ENCODE measurements at places on chromosomes 1 and 21. TPM values are rescaled to one million over a fixed set of nuclear protein-coding genes. Genes with fewer than 3 reads are reported as not detected.

- no peak overlapping the region for H3K4me3 ChIP-seq
- no peak for DNase-seq
- H3K27me3 ChIP-seq: peaks cover 2% of the 10 kb centered on the region
- no peaks in the 10 kb centered on the region for H3K4me1 ChIP-seq
- no peaks in the 10 kb centered on the region for H3K36me3 ChIP-seq
- H3K27ac ChIP-seq: no peak overlapping the region
Observed at GRCh38 chr1:153438599-153438998, 21.9 kb downstream of the S100A7 start.

GRCh38 chr1:220970311-220970710 is 91.1 kb downstream of the HLX start:
- H3K27ac ChIP-seq: no peak overlapping the region
- H3K27me3 ChIP-seq: no peaks in the 10 kb centered on the region
- no peak for DNase-seq
- no peak overlapping the region for H3K4me3 ChIP-seq

GRCh38 chr1:43435146-43436145 is 18.3 kb downstream of the HYI start:
- H3K36me3 ChIP-seq: no peaks in the 10 kb centered on the region
- H3K27me3 ChIP-seq: no peaks in the 10 kb centered on the region
- no peak for DNase-seq
- H3K27ac ChIP-seq: no peak overlapping the region

DNA sequence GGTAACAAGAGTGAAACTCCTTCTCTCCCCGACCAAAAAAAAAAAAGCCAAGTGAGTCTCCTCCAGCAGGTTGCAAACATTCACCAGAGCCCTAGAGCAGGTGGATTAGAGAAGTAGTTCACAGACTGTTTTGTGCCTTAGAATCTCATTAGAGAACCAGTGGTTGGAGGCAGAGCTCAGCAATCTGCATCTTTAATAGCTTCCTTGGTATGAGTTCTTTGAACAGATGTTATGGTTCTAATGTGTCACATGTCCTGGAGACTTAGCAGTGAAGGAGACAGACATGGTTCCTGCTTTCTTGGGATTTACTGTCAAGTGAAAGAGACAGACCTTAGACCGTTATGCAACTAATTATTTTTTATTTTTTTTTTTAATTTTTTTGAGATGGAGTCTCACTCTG is 26.8 kb downstream of the SESN2 start:
- H3K27me3 ChIP-seq: no peaks in the 10 kb centered on the region
- H3K4me1 ChIP-seq: peaks cover 16% of the 10 kb centered on the region
- H3K27ac ChIP-seq: no peak overlapping the region

DNA sequence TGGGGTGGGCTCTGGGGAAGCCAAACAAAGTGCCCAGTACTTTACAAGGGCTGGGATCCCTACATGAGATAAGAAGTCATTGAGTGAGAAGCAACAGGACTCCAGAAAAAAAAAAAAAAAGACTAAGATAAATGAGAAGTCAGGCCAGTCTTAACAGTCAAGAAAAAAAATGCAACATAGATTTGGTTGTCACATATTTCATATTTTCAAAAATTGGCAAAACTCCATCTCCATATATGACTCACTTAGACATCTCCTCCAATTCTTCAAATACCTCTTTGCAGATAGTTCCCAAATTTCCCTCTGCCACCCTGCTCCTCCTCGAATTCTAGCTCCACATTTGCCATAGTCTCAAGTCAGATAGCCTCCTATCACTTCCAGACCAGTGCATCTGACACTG is 20.9 kb upstream of the SIPA1L2 start:
- no peak for DNase-seq
- H3K4me3 ChIP-seq: no peak overlapping the region
- H3K36me3 ChIP-seq: no peaks in the 10 kb centered on the region
- no peaks in the 10 kb centered on the region for H3K27me3 ChIP-seq

DNA sequence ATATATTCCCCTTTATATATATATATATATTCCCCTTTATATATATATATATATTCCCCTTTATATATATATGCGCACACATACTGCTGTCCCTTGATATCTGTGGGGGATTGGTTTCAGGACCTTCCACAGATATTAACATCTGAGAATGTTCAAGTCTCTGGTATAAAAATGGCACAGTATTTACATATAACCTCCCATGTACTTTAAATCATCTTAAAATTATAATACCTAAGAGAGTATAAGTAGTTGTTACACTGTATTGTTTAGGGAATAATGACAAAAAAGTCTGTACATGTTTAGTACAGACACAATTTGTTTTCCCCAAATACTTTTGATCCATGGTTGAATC is 45.8 kb downstream of the NR5A2 start:
- H3K27me3 ChIP-seq: no peaks in the 10 kb centered on the region
- H3K27ac ChIP-seq: no peak overlapping the region
- no peaks in the 10 kb centered on the region for H3K36me3 ChIP-seq
- H3K4me3 ChIP-seq: no peak overlapping the region

DNA sequence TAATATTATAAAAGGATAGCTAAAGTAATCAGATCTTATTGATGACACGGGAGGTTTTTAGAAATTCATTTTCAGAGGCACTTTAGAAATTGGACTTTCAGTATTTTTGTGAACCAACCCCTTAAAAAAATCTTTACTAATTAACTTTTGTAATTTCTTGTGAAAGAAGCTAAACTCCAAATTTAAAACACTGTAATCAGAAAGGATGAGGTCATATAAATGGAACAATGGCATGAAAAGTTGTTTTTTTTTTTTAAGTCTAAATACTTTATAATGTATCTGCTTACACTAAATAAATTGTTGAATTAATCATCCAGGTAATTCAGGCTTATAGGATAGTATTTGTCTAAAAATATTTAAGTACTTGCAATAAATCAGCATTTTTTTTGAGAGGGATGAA is 9.0 kb downstream of the ZBTB18 start:
- H3K27me3 ChIP-seq: no peaks in the 10 kb centered on the region
- no peak overlapping the region for H3K4me3 ChIP-seq

- H3K4me3 ChIP-seq: peak overlapping the region; percentile 94
- H3K27me3 ChIP-seq: no peaks in the 10 kb centered on the region
- H3K36me3 ChIP-seq: no peaks in the 10 kb centered on the region
- peak; percentile 35 for DNase-seq
Observed at GRCh38 chr1:108199201-108199691, 897 bp downstream of the SLC25A24 start.

DNA sequence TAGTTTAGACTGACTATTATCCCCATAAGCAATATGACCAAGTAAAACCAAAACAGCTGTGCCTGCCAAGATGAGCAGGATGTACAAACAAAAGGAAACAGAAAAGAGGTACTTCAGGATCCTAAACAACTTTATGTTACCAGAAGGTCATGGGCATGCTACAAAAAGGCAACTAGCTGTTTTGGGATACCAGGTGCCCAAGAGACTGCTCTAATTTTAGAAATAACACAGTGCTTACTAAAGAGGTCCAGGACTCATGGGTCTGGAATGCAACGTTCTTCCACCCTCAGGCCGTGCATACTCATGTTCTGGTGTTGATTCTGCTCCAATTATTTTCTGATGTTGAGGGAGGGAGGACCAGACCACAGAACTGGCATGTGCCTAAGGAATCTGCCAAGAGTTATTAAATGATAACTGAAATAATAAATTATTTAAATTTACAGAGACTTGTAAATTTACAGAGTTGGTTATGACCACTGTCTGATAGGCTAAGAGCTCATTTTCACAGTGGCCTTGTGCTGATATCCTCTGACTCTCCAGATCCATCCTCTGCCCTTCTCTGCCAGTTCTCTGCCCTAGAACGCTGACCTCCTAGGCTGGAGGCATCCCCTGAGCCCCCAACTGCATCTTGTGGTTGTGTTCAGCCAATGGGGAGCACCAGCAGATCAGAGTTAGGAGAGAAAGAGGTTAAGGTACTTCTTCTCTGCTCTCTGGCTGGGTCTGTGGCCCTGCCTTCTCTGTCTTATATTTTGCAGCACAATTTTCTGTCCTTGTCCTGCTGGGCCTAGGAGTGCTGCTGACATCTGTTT is 37.7 kb upstream of the BCL10 start:
- no peak for DNase-seq
- H3K27ac ChIP-seq: no peak overlapping the region
- no peaks in the 10 kb centered on the region for H3K36me3 ChIP-seq
- no peaks in the 10 kb centered on the region for H3K27me3 ChIP-seq

DNA sequence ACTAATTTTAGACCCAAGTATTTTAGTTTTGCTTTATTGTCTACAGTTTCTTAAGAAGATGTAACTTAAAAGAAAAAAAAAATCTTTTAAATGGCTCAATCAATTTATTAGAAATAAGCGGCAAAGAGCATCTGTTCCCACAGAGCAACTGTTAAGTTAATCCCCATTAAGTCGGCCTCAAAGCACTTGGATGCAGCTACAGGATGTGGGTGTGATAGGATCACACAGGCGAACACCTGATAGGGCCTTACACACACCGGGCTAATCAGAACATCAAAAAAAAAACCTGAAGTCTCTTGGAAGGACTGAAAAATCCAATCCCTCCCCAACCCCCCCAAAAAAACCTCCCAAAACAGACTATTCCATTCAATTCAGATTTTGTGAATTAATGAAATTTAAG is 23.0 kb downstream of the APP start:
- no peaks in the 10 kb centered on the region for H3K27me3 ChIP-seq
- H3K27ac ChIP-seq: peak overlapping the region; percentile 36
- H3K4me3 ChIP-seq: no peak overlapping the region
- no peak for DNase-seq

GRCh38 chr1:41341365-41341683 is 19.9 kb upstream of the FOXO6 start:
- H3K27me3 ChIP-seq: no peaks in the 10 kb centered on the region
- H3K4me3 ChIP-seq: no peak overlapping the region
- H3K27ac ChIP-seq: no peak overlapping the region
- no peak for DNase-seq
- H3K36me3 ChIP-seq: no peaks in the 10 kb centered on the region

- no peaks in the 10 kb centered on the region for H3K27me3 ChIP-seq
- no peak for DNase-seq
- no peak overlapping the region for H3K27ac ChIP-seq
Observed at GRCh38 chr1:66916320-66916719, 8.3 kb downstream of the DNAI4 start.

GRCh38 chr1:109261578-109261977 is 12.2 kb downstream of the CELSR2 start:
- H3K4me3 ChIP-seq: no peak overlapping the region
- H3K27me3 ChIP-seq: no peaks in the 10 kb centered on the region
- H3K36me3 ChIP-seq: no peaks in the 10 kb centered on the region

GRCh38 chr1:178599745-178600144 is 86.8 kb downstream of the TEX35 start:
- H3K27me3 ChIP-seq: no peaks in the 10 kb centered on the region
- no peaks in the 10 kb centered on the region for H3K4me1 ChIP-seq
- DNase-seq: no peak
- H3K4me3 ChIP-seq: no peak overlapping the region
- H3K36me3 ChIP-seq: no peaks in the 10 kb centered on the region
- H3K27ac ChIP-seq: no peak overlapping the region

GRCh38 chr21:31262728-31263127 is 81.3 kb downstream of the TIAM1 start:
- H3K27ac ChIP-seq: no peak overlapping the region
- no peaks in the 10 kb centered on the region for H3K4me1 ChIP-seq
- H3K36me3 ChIP-seq: no peaks in the 10 kb centered on the region
- no peaks in the 10 kb centered on the region for H3K27me3 ChIP-seq

GRCh38 chr21:36321325-36322082 is 1.5 kb downstream of the MORC3 start:
- DNase-seq: no peak
- peak overlapping the region; percentile 75 for H3K27ac ChIP-seq
- no peaks in the 10 kb centered on the region for H3K27me3 ChIP-seq
- H3K4me1 ChIP-seq: peaks cover 8% of the 10 kb centered on the region

DNA sequence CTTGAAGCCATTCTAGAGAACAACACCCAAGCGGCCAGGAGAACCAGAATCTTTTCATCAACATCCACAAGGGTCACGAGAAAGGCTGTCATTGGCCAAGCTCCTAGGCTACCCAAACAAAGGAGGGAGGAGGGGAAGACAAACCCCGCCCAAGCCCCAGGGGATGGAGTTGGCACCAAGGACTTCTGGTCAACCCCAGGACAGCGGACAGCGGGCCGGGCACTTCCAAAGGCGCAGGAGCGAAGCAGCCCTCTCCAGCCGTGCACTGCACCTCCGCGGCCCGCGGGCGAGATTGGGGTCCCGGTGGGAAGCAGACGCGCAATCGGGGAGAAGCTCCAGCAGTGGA is at the start of gene CLIC6:
Gene CLIC6 (plus strand): TSS at position 192 of the 346 bp plus-strand sequence. CDS start 395 bp downstream, outside the sequence.
- H3K4me3 ChIP-seq: no peak within 1 kb of the TSS
- DNase-seq: no peak
- H3K4me1 ChIP-seq: peaks cover 48% of the 10 kb centered on the region

DNA sequence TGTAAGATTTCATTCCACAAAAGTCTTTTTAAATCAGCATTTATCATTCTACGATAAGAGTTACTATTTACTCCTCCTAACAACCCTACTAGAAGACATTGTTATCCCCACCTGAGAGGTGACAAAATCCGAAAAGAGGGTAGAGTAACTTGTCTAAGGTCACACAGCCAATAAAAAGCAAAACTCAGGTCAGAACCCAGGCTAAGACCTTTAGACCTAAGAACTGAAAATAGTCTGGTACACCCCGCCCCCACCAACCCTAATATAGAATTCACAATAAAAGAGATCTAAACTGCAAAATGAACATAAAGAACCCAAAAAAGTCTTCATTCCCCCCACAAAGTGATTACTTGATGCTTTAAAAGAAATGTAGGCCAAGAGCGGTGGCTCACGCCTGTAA is 18.6 kb downstream of the COA7 start:
- H3K4me3 ChIP-seq: no peak overlapping the region
- H3K27ac ChIP-seq: no peak overlapping the region
- H3K27me3 ChIP-seq: no peaks in the 10 kb centered on the region

DNA sequence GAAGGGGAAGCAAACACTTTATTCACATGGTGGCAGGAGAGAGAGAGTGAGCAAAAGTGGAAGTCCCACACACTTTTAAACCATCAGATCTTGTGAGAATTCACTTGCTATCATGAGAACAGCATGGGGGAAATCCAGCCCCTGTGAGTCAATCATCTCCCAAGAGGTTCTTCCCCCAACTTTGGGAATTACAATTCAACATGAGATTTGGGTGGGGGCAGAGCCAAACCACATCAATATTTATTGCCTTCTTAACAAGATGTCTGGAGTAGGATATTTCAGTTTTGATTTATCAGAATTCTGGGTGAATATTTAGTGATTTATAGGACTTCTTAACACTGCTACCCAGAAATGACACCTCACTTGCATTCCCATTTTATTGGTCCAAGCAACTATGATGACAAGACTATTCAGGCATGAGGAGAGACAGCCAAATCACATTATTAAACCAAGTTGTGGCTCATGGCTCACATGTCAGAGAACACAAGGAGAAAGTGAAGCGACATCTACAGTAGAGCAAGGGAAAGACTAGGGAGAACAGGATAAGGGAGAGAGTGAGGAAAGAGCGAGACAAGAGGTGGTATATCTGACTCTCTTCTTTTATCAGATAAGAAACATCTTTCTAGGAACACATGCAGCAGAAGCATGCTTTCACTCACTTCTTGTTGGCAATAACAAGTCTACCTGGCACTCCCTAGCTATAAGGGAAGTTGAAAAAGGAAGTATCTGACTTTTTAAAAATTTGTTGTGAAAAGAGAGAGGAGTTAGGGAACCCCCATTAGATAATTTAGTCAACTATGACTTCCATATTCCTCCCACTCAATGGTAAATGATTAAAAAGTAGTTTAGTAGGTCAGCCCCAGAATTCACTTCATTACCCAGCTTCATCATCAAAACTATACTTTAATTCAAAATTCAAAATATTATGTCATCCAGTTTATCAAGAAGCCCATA is 36.6 kb upstream of the PTPRC start:
- 0 out of 2 replicates have a peak, but pooled peaks cover 4% of the 10 kb centered on the region for H3K4me1 ChIP-seq
- no peaks in the 10 kb centered on the region for H3K27me3 ChIP-seq
- no peaks in the 10 kb centered on the region for H3K36me3 ChIP-seq

The AKR7A3 gene
- total RNA-seq: 2.8 TPM

The CLCA4 gene
- total RNA-seq: not detected

The GPR3 gene
- total RNA-seq: 1.2 TPM

The ZYG11A gene
- 2.3 TPM for total RNA-seq

The TTC13 gene
- 57.6 TPM for total RNA-seq

The TMEM200B gene
- total RNA-seq: 3.3 TPM

The LCE2B gene
- not detected for total RNA-seq
